ENCODE measurements at places on chromosomes 13 and 19.

DNA sequence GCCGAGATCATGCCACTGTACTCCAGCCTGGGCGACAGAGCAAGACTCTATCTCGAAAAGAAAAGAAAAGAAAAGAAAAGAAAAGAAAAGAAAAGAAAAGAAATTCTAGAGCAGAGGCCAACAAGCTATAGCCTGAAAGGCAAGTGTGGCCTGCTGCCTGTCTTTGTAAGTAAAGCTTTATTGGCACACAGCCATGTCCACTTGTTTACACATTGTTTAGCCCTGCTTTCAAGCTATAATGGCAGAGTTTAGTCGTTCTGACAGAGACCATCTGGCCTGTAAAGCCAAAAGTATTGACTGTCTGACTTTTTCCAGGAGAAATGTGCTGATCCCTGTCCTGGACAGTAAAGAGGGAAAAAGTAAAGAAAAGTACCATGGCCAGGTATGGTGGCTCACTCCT lies 18.3 kb downstream of the NWD1 start:
- no peak for DNase-seq

GRCh38 chr13:36885901-36886300 lies 34.1 kb downstream of the SMAD9 start:
- DNase-seq, result no peak

DNA sequence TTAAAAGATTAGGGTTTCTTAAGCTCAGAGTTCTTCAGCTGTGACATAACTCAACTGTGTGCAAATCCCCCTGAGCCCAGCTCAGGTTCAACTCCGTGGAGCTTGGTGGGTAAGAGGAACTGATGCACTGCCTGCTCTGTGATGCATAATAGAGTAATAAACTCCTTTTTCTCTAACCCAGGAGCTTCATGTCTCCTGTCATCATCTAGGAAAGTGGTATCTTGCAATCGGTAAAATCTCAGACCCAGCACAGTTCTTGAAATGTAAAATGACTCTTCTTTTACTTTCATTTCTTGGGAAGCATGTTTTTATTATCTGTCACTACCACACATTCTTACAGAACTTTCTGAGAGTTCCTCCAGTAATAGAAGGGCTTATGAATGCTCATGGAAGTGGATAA lies 123.8 kb upstream of the PCDH9 start:
- DNase-seq, result no peak

DNA sequence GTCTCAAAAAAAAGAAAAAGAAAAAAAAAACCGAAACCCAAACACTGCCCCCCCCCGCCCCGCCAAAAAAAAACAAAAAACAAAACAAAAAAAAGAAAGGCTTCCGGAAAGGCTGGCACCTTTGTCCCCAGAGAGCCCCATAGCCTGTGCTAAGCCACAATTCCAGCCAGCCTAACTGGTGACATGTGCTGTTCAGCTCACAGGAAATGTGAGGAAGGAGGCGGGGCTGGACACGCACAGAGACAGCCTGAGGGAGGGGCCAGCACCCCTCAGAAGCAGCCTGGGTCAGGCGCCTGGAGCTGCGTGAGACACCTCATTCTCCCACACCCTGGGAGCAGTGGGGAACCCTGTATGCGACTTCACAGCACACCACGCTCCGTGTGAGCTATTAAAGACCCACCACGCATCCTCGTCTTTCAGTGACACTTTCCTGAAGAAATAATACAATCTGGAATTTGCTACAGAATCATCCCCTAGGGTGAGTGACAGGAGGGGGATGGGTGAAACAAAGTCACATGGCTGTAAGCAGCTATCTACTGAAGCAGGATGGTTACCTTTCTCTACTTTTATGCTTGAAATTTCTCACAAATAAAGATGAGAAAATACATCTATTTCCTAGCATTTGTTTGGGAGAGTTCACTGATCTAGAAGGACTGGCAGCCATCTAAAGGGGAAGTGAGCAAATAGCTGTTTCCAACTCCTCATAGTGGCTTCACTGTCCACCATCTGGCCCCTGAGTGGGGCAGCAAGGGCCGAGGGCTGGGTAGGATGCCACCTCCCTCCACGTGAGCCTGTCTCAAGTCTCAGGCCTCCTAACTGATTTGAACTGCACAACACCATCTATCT lies 12.3 kb upstream of the SLC35E1 start:
- DNase-seq, result no peak

- no peak for DNase-seq
Measured at GRCh38 chr13:32746474-32746873, 160.2 kb downstream of the PDS5B start.

- no peak for DNase-seq
Measured at GRCh38 chr19:2536461-2536860, 60.5 kb downstream of the GADD45B start.

- DNase-seq, result no peak
Measured at GRCh38 chr19:33100894-33101644, 20.1 kb downstream of the GPATCH1 start.

GRCh38 chr19:34925278-34925855 lies 1.3 kb upstream of the ZNF30 start:
- DNase-seq, result no peak

GRCh38 chr19:48351341-48351752 lies 12.4 kb downstream of the TMEM143 start:
- DNase-seq, result no peak

DNA sequence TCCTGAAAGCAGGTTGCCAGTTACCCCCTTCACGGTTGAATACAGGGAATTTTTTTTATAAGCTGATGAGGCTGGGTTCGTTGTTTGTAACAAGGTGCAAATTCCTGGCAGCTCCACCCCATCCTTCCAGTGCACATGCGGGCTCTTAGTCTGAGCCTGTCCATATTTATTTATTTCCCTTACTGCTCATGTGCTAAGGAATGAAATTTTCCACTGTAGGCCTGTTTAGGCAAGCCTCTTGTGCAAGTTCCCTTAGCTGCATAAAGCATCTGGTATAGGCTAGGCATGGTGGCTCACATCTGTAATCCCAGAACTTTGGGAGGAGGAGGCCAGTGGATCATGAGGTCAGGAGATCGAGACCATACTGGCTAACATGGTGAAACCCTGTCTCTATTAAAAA lies 560.9 kb upstream of the PCDH9 start:
- DNase-seq, result no peak

GRCh38 chr13:95260031-95260525 lies 41.2 kb downstream of the ABCC4 start:
- no peak for DNase-seq

- no peak for DNase-seq
Measured at GRCh38 chr13:71516521-71516920, 350.5 kb downstream of the DACH1 start.

- no peak for DNase-seq
Measured at GRCh38 chr13:95226050-95226449, 75.2 kb downstream of the ABCC4 start.

DNA sequence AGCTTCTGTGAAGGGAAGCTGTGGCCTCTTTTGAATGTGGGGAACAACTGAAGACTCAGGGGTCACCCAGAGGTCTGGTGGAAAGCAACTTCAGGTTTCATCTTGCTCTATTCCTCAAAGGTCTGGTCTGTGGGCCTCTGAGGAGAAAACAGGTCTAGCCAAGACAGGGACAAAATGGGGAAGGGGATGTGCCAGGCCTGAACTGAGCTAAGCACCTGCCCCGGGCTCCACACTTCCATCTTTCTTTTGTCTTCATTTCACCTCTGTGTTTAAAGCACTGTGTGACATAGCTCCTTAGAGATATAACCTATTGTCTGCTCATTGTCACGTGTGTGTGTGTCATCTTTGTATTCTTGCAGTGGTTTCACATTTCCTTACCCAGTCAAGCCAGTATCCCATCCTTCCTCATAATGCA lies 19.9 kb upstream of the GDF15 start:
- no peak for DNase-seq

DNA sequence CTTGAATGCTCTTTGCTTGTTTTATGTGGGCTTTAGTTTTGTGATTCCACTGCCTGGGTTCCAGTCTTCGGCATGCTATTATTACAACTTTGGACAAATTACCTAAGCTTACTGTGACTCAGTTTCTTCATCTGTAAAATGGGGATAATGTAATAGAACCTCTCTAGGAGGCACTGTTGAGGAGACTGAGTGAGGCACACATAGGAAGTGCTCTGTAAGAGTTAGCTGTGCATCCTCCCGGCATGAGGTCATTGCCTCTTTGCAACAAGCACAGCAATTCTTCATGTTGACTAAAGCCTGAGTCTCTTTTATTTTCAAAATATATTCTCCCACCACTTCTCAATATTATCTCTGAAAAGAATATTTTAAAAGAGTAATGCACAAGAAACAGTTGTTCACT lies 227.4 kb downstream of the DLEU7 start:
- DNase-seq, result no peak

GRCh38 chr13:28636677-28637317 lies 22.1 kb upstream of the POMP start:
- DNase-seq, result no peak

DNA sequence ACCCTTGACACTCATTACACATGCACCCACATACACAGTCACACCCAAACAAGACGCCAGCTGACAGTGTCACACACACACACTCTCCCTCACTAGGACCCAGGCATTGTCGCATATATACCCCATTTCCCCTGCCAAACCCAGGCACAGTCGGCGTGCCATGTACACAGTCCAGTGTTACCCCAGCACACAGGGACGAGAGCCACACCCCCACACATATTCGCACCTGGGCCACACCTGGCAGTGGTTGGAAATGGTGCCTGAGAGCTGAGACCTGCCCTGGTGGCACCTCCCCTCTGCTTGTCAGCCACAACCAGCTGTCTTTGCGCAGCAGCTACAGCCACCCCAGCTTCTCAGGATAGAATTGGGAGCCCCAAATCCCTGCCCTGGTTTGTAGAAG lies 9.0 kb downstream of the NFIX start:
- DNase-seq, result no peak

- DNase-seq, result no peak
Measured at GRCh38 chr19:1089891-1090290, 5.3 kb downstream of the POLR2E start.

- DNase-seq, result no peak
Measured at GRCh38 chr19:52742516-52742915, 7.7 kb upstream of the ZNF611 start.

DNA sequence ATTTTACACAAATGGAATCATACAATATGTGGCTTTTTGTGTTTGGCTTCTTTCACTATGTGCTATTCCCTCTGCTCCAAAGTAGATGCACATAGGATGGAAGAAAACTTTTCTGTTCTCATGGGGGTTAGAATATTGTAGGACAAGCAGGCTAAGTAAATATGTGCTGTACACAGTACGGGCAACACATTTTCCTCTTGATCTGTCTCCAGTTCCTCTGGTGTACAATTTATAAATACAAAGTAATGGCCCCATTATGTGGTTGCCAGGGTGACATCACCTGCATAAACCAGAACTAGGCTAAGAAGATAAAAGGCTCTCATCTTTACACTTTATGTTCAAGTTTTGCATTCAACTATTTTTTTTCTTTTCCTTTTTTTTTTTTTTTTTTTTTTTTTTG lies 41.0 kb upstream of the SOX21 start:
- DNase-seq, result no peak

GRCh38 chr19:19224852-19225494 lies 13.2 kb downstream of the NCAN start:
- DNase-seq, result no peak

GRCh38 chr19:38547421-38547820 lies 70.3 kb downstream of the MAP4K1 start:
- DNase-seq, result no peak

- no peak for DNase-seq
Measured at GRCh38 chr13:53250977-53251376, 222.4 kb downstream of the OLFM4 start.

DNA sequence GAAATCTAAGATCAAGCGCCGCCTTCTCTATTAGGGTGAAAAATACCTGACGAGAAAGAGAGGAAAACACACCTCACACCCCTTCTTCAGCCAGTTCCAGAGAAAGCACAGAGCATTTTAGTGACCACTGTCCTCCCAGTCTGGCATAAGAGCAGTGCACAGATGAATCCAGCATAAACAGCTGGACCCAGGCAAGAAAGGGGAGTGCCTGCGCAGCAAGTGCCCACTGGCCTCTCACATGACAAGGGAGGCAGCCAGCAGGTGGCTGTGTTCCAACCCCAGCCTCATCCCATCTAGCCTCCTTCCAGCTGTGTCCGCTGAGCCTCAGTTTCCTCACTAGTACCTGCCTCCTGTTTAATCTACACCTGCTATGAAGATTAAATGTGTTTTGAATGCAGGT lies 8.0 kb downstream of the MED26 start:
- DNase-seq, result no peak

GRCh38 chr19:1285737-1286360 lies at the start of gene EFNA2:
Gene EFNA2, plus strand, starts transcription at chr19:1285873. Its CDS starts 296 bp downstream, at chr19:1286169.
- DNase-seq, result no peak

DNA sequence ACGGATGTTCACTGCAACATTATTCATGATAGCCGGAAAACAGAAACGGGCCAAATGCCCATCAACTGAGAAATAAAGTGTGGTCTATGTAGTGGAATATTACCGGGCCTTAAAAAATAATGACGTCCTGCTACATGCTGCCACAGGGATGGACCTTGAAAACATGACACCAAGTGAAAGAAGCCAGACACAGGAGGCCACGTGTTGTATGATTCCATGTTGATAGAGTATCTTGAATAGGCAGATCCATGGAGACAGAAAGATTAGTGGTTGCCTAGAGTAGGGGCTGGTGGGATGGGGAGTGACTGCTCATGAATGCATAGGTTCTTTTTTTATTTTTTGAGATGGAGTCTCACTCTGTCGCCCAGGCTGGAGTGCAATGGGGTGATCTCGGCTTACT lies 3.7 kb downstream of the AP2A1 start:
- no peak for DNase-seq

GRCh38 chr13:75468098-75468497 lies 13.9 kb downstream of the TBC1D4 start:
- DNase-seq, result no peak

GRCh38 chr13:25225970-25226369 lies 53.9 kb upstream of the AMER2 start:
- no peak for DNase-seq

GRCh38 chr13:80458543-80458942 lies 117.6 kb upstream of the SPRY2 start:
- DNase-seq, result no peak

DNA sequence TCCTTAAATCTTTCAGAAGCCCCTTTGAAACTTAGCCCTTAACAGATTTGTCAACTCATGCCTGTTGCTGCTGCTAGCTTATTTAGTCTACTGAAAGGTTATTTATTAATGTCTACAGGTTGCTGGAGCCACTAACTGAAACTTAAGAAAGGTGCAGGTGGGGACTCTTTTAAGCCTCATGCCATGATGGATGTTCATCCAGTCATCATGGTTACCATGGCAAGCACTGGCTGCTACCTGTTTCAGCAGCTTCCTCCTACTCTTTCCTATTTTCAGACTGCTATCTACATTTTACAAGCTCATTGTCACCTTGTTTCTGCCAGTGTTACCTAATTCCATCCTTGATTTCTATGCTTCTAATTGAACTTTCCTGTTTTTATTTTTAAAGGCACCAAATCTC lies 27.1 kb downstream of the DGKH start:
- no peak for DNase-seq

DNA sequence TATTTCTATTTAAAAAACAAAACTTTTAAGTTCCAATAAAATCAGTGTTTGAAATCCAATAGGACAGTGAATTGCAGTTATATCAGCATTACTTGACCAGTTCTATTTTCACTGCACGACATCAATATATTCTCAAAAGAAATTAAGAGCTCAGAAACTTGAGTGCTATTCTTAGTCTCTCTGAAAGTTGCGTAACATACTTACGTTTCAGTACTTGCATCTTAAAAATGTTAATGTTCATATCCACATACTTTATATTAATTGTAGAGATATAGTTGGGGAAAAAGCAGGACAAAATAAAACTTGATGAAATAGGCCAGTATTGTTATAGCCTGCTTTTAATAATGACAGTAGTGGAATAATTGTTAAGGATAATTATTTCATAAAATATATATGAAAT lies 720.5 kb upstream of the PCDH9 start:
- DNase-seq, result no peak
